ENCODE measurements at places on chromosomes 16 and 17. TPM values are rescaled to one million over a fixed set of nuclear protein-coding genes. Genes with fewer than 3 reads are reported as not detected.

HOXB13 gene
- 2.3 TPM for total RNA-seq

PPP1R27 gene
- not detected for total RNA-seq

CYBA gene
- 314 TPM for total RNA-seq

CLEC18A gene
- total RNA-seq, result 0.31 TPM

MYH8 gene
- not detected for total RNA-seq

TERB1 gene
- total RNA-seq, result not detected

SCARF1 gene
- 0.36 TPM for total RNA-seq

PRAC1 gene
- total RNA-seq, result not detected

VMO1 gene
- 1.7 TPM for total RNA-seq

KRT20 gene
- 0.61 TPM for total RNA-seq

CXCL16 gene
- total RNA-seq, result 20.8 TPM

OR4D1 gene
- total RNA-seq, result not detected

SAT2 gene
- 79.3 TPM for total RNA-seq

ACBD4 gene
- total RNA-seq, result 6.2 TPM

KRTAP4-6 gene
- not detected for total RNA-seq

SULT1A3 gene
- 12.4 TPM for total RNA-seq

SLC46A1 gene
- total RNA-seq, result 16.7 TPM

TEKT5 gene
- total RNA-seq, result not detected

ZFP3 gene
- 0.81 TPM for total RNA-seq

SLC16A13 gene
- total RNA-seq, result 11.9 TPM

SHPK gene
- 16.4 TPM for total RNA-seq

SHISA9 gene
- not detected for total RNA-seq

AOC2 gene
- 1.9 TPM for total RNA-seq

ALOX12B gene
- 1.9 TPM for total RNA-seq

KRTAP17-1 gene
- not detected for total RNA-seq

TOM1L1 gene
- 39.8 TPM for total RNA-seq

MPV17L gene
- total RNA-seq, result 5.8 TPM

FBXW10 gene
- total RNA-seq, result 1.8 TPM

ADAMTS18 gene
- total RNA-seq, result not detected

CYBC1 gene
- 56.5 TPM for total RNA-seq

TMEM88 gene
- total RNA-seq, result 0.45 TPM

GDPD1 gene
- total RNA-seq, result 0.80 TPM

WNT9B gene
- not detected for total RNA-seq

MAF gene
- 0.25 TPM for total RNA-seq
